ENCODE measurements at places on chromosomes 1 and 21.
A peak's percentile ranks its signal among the peaks of the same experiment; 100 is the strongest.

DNA sequence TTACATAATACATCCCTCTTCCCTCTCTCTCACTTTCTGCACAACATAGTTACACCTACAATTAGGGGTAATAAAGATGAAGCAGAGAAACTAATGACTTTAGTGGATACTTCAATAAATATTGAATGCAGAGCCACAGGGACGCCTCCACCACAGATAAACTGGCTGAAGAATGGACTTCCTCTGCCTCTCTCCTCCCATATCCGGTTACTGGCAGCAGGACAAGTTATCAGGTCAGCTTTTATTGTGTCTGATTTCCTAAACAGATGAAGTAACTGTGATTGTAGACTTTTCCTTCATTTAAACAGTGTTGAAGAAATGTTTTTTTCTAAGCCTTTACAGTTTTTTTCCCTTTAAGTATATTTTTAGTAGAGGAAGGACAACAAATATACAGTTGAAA, 281.6 kb downstream of the TPR start:
- no peak for DNase-seq

GRCh38 chr1:93503816-93504215, 55.9 kb downstream of the FNBP1L start:
- DNase-seq: no peak

DNA sequence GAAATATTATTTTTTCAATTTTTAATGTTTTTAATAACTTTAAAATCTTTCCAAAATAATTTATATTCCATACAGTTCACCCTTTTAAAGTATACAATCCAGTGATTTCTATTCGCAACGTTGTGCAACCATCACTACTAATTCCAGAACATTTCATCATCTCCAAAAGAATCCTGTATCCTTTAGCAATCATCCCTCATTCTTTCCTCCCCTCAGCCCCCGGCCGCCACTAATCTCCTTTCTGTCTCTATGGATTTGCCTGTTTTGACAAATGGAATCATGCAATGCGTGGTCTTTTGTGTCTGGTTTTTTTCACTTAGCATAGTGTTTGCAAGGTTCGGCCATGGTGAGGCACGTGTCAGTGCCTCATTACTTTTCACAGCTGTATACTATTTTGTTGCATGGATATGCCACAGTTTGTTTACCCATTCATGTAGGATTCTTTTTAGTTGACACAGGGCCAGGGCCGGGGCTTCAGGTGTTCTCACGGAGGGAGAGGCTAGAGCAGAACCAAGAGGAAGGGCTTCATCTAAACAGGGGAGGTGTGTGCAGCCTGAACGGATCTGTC, 40.6 kb upstream of the ZBTB40 start:
- peak; percentile 16 for DNase-seq

- peak; percentile 10 for DNase-seq
Measured at GRCh38 chr1:79790950-79791349, 784.4 kb upstream of the ADGRL4 start.

DNA sequence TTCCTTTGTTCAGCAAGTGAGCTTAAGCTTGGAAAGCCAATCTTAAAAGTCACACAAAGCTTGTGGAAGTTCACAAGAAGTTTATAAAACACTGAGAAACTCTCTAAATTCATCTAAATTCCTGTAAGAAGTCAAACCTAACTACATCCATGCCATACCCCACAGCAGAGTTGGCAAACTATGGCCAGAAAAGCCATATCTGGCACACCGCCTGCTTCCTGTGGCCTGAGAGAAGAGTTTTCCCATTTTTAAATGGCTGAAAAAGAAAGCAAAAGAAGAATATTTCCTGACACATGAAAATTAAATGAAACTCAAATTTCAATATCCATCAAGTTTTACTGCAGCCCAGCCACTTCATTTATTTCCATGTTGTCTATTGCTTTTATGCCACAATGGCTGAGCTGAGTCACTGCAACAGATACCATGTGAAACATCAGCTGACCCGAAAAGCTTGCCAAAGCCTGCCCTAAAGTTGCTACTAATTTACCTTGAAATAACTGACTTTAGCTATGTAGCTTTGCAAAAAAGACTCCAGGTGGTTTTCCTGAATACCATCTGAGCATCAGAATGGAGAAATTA, 237.1 kb downstream of the SLC45A1 start:
- no peak for DNase-seq
